ENCODE measurements at places on chromosomes 2 and 18.

DNA sequence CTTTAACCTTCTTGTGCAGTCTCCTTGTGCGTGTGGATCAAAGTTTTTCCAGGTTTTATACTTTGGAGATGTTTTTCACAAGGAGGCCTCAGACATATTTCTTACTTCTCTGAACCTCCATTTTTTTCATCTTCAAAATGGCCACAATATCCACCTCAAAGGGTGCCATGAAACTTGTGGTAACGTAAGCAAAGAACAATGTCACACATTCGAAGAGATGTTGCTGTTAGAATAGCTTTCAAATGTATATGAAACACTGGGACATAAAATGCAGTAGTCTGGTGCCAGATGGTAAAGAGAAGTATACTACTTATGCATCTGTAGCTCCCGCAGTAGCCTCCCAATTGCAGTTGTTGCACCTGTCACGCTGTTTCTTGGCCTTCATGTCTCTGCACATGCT is 2.6 kb upstream of the KRCC1 start:
- DNase-seq, result no peak

- no peak for DNase-seq
Observed at GRCh38 chr2:165369131-165369897, 100.2 kb upstream of the CSRNP3 start.

DNA sequence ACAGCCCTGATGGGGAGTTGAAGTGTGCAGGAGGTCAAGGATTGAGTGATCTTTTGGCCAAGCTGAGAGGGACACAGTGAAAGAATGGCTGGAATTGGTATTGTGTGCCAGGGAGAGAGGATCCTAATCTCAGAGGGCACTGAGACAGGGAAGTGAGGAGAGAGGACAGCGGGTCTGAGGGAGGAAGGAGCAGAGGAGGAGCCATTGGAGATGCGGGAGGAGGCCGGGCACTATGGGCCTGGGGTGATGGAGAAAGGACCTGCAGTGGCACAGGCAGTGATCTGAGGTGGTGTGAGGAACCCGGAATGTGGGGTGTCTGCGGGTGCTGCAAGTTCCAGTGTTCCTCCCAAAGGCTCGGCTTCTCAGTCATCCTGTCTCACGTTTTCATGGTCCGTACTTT is 26.8 kb downstream of the RNF144A start:
- no peak for DNase-seq

DNA sequence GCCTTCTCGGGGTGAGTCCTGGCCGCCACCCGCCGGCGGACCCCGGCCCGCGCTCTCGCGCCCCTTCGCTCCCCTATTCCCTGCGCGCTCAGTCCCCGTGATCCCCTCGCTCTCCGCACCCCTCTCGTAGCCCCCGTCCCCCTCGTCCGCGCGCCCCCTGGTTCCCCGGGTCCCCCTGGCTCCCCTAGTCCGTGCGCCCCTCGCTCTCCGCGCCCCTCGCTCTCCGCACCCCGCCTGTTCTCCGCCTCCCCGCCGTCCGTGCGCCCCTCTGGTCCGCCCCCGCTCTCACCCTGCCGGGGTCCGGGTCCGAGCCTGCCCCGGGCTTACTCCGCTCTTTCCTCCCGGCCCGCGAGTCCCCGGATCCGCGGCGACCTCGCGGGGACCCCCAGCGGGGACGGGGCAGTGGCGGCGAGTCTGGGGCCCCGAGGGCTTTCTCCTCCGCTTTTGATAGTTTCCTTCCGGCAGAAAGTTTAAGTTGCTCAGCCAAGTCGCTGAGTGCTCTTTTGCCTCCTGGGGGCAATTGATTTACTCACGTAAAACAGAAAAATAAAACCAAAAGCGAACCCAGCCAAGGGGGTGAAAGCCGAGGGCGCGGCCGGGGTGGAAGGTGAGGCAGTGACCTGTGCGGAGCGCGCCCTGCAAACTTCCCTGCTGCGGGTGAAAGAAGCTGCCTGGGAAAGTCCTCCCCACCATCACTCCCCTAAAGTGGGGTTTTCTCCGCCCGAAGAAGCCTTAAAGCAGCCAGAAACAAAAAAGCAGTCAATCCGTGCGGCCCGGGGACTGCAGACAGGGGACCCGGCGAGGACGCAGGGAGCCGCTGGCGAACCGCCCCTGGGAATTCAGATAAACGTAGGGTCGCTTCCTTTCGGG is 568 bp downstream of the RAB31 start:
- no peak for DNase-seq

GRCh38 chr2:221981912-221982470 is 316.8 kb downstream of the PAX3 start:
- DNase-seq, result no peak

DNA sequence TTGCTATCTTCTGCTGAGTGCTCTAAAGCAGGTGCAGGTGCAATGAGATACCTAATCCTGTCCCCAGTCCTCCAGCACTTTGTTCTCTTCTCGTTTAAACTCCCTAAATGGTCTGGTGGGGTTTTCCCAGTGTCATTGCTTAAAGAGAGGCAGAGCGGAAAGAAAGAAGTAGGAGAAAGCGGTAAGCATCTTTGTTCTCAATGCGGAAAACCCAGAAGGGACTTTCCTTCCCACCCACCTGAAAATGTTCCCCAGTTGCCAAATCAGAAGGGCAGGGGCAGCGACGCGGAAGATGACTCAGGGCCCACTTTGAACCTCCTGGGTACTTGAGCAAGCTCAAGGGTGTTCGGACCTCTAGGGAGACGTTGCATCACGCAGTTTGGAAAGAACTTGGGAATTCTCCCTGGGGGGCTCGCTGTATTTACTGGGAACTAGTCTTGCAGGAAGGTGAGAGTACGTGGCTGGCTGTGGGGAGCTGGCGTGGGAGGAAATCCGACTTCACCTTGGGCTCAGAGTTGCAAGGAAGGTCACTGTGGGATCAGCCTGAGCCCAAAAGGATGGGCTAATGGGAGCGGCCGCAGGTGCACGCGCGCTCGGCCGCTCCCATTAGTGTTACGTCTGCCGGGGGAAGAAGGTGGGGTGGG is 589 bp upstream of the SGPP2 start:
- DNase-seq, result no peak

GRCh38 chr2:234324116-234324515 is 172.8 kb downstream of the ARL4C start:
- no peak for DNase-seq

- no peak for DNase-seq
Observed at GRCh38 chr18:60197671-60198462, 174.7 kb downstream of the MC4R start.

- no peak for DNase-seq
Observed at GRCh38 chr2:105442056-105442455, 43.2 kb upstream of the FHL2 start.
